Activated effector memory CD4-positive, alpha-beta T cell treated with anti-CD3 and anti-CD28 coated beads, Interleukin-2, amount 50 U/mL, for 16 hours (primary cell): ENCODE measurements at places on chromosomes 16 and 17.

- no peak for DNase-seq
These were observed 5.1 kb upstream of the PERCC1 start for GRCh38 chr16:1425616-1426370.

- DNase-seq: no peak
These were observed 2.2 kb upstream of the TOX3 start for GRCh38 chr16:52549011-52549692.

DNA sequence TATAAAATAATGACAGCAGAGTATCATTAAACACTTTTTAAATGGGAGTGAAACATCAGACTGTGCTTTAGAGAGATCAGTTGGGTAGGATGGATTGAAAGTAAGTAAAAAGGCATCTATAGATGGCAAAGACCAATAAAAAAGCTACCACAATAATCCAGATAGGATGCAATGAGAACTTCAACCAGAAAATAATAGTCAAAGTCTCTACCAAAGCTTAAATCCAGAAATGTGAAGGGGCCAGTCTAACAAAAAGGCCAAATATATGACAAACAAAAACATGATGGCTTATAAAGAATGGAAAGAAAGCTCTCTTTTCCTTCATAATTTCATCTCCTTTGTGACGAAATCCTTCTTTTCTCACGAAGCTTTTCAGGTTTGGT lies 12.3 kb downstream of the KANSL1 start:
- no peak for DNase-seq

DNA sequence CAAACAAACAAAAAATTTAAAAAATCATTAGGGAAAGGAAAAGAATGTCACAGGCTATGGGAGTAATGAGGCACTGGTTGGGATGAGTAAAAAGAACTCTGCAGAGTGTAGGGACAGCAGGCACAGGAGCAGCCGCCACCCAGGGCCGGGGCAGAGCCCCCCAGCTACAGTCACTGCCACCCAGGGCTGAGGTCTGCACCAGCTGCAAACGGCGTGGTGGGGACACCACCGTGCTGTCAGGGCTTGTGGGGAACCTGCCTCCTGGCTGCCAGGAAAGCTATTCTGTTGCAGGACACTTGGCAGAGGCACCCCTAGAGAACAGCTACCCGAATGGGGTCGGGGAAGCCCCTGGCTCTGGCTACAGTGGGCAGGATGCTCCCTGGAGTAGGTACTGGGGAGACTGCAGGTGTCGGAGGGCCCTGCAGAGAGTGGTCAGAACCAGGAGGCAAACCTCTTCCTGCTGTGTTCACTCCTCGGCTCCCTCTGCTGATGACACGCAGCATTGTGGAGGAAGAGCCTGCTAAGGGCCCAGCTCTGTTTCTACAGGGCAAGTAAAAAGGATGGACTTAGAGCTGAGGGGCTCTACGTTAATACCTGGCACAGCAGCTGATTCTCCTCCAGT lies 32.3 kb upstream of the CAPN15 start:
- DNase-seq: no peak

GRCh38 chr16:30060346-30060745 lies 5.2 kb upstream of the ALDOA start:
- DNase-seq: no peak

DNA sequence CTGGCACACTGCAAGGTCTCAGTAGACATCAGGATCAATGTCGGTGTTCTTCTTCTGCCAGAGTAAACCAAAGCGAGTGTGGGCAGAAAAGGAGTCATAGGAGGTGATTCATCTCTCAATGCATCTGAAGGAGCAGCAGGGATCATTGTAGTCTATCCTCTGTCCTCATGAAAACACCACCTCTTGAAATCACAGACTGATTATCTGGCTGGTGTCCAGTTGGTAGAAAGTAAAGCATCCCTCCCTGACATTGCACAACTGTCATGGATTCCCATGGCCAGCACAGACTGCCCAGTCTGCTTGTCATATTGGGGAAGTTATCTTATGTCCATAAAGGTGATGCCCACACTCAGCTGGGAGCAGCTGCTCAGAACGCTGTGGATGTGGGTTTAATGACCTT lies 74.1 kb downstream of the ABCC12 start:
- DNase-seq: no peak

DNA sequence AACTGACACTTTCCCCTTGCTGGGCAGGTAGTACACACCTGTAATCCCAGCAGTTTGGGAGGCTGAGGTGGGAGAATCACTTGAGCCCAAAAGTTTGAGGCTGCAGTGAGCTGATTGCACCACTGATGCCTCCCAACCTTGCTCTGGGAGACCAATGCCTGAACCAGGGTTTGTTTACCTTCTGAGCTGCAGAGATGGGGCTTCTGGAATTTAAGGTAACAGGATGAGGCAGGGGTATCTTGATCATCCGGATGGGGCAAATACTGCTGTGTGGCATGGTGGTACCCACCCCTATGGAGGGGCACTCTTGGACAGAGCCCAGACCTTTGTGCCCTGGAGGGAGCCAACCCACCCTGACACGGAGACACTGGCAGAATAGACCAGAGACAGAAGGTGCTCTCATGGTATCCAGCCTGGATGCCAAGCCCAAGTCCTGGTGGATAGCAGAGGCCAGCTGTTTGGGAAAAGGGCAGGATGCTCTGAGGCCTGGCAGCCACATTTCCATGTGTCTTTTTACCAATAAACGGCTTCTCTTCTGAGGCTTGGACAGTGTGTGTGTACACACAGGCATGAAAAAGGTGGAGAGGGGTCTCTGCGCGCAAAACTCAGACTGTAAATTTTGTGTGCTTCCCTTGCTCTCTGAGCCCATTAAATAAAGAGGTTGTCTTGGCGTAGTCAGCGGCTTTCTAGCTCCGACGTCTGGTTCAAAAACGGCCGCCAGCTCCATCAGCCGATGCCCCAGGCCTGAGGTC lies 4.4 kb downstream of the ZNF48 start:
- no peak for DNase-seq

DNA sequence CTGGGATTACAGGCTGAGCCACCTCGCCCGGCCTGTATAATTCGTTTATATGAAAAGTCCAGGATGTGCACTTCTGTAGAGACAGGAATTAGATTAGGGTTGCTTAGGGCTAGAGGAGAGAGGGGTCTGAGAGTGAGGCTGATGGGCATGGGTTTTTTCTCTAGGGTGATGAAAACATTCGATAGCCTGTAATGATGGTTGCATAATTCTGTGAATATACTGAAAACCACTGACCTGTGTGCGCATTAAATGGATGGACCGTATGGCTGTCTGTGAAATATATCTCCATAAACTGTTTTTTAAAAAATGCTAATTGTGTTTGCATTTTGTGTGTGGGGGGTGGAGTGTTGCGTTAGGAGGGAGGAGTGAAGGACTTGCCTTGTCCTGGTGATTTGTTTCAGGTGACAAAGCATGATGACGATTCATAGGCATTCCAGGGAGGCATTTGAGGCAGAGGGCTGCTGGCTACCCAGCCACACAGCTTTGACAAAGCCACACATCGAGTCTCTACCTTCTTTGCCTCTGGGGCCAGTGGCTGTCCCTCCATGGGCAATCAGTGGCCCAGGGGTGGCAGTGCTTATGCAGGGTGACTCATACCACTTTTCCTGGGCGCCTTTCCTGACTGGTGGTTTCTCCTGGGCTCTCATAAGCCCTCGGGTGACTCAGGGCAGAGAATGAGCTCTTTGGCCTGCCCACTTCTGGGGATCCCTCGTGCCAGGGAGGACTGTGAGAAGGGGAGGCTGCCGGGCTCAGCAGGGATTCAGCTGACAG lies 148.5 kb upstream of the WSCD1 start:
- no peak for DNase-seq

DNA sequence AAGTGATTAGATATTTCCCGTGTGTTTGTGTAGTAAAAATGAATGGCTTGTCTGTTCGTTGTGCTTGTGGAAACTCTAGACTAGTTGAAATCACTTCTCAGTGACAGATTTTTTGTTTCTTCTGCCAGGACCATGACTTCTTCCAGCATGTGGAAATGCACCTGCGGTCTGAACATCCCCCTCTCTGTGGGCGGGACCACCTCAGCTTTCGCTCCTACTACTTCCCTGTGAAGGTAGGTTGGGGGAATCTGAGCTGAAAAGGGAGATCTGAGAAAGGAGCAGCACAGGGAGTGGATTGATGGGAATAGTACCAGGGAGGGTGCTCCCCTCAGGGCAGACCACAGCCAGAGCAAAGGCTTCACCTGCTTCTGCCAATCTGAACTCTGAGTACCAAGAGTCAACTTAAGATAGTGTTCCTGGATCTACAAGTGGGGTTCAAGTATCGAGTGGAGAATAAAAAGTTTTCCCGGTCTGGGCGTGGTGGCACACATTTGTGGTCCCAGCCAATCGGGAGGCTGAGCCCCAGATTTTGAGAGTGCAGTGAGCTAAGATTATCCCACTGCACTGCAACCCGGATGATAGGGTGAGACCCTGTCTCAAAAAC lies 47.5 kb downstream of the SF3B3 start:
- no peak for DNase-seq

GRCh38 chr17:36667922-36668321 lies 66.5 kb downstream of the MRM1 start:
- no peak for DNase-seq

DNA sequence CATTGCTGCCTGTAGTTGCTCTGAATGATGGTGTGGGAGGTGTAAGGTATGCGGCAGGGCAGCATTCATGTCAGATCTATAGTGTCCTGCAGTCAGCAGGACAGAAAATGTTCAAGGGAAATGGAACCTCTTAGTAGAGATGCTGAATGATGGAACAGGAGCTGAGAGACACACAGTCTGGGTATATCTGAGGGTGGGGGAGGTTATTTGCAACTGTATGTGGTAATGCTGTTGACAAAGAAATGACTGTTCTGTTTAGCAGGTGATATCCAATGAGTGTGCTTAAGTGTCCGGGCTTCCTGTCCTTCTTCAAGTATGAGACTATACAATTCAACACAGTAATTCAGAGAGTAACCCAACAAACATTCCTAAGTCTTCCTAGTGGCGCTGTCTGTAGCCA lies 46.6 kb downstream of the STH start:
- DNase-seq: no peak

DNA sequence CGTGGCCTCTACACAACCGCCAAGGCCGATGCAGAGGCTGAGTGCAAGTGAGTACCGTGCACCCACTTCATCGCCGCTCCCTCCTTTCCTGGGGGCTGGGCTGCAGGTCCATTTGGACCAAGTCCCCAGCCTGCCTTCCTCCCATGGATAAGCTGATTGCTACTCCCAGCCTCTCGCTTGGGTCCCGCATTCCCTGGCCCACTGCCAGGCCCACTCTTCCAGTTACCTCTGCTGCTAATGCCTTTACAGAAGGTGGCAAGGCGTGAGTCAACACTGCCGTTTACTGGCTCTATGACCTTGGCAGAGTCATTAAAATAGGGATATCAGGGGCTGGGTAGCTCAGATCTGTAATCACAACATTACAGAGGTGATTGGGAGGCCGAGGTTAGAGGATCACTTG lies 11.2 kb downstream of the SULT1A2 start:
- no peak for DNase-seq

- DNase-seq: no peak
These were observed 567.4 kb upstream of the ZFHX3 start for GRCh38 chr16:73615071-73615940.

DNA sequence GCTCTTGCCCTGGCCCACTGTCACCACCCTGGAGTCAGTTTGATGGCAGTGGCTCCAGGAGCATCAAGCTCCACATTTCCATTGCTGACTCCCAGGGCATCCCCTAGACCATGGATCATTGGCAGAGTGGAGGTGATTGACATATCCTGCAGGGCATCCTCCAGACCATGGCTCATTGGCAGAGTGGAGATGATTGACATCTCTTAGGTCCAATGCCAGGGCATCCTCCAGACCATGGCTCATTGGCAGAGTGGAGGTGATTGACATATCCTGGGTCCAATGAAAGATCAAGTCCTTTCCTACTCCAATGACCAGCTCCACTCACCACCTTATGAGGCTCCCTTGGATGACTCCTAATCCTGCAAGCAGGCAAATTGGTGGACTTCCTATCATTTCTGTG lies 174.3 kb upstream of the NLRP1 start:
- no peak for DNase-seq

DNA sequence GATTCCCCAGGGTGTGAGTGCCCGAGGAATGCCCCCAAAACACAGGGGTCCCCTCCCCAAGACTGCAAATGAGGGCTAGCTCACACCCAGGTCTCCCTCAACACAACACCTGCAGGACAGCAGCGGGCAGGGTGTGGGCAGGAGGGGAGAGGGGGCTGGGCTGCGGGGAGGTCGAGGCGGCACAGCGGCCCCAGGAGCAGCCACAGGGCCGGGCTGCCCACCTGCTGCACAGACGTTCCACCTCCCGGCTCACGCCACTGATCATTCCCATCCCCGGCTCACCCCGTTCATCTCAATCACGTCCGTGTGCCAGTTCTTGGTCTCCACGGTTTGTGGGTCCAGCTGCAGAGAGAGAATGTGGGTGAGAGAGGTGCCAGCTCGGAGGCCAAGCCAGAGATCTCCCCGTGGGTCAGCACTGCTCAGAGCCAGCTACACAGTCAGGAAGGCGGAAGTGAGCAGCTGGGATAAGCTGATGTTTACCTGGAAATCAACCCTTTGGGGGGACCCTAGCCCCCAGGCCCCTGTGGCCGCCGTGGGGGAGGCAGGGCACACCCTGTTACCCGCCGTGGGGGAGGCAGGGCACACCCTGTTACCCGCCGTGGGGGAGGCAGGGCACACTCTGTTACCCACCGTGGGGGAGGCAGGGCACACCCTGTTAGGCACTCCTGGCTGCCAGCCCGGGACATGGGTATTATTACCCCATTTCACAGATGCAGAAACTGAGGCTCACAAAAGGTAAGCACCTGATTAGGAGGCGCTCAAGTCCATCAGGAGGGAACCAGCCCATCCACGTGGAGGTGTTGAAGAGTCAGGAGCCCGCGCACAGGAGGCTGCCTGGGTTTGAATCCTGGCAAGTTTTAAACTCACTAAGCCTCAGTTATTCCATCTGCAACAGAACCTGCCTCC lies 16.1 kb downstream of the TIMM22 start:
- DNase-seq: no peak

DNA sequence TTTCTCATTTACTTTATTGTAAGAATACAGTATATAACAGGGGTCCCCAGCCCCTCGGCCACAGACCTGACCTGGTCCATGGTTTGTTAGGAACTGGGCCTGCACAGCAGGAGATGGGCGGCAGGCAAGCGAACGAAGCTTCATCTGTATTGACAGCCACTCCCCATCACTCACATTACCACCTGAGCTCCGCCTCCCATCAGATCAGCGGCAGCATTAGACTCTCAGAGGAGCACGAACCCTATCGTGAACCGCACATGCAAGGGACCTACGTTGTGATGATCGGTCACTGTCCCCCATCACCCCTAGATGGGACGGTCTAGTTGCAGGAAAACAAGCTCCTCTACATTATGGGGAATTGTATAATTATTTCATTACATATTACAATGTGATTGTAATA lies 410.6 kb downstream of the SLC39A11 start:
- DNase-seq: no peak
